ENCODE measurements at places on chromosomes 4 and X.

GRCh38 chr4:165138843-165139242, 26.2 kb upstream of the TMEM192 start:
- no peak for DNase-seq

DNA sequence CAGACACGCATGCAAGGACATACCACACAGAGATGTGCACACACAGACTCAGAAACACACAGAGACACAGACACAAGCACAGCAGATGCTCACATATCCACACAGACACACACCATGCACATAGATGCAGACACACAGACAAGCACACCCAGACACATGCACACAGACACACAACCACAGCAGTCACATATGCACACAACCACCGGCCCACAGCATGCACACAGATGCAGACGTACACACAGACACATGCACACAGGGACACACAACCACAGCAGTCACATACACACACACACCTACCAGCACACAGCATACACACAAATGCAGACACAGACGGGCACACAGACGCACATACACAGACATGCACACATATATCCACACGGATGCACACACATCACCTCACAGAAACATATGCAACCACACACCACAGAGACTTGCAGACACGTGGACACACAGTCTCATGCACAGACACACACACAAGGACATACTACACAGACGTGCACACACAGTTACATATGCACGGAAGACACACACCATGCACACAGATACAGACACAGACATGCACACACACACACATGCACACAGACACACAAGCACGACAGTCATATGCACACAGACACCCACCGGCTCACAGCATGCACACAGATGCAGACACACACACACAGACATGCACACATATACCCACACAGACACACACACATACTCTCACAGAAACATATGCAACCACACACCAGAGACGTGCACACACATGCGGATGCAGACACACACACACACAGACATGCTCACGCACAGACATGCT, 25.2 kb upstream of the SLC25A6 start:
- no peak for DNase-seq

DNA sequence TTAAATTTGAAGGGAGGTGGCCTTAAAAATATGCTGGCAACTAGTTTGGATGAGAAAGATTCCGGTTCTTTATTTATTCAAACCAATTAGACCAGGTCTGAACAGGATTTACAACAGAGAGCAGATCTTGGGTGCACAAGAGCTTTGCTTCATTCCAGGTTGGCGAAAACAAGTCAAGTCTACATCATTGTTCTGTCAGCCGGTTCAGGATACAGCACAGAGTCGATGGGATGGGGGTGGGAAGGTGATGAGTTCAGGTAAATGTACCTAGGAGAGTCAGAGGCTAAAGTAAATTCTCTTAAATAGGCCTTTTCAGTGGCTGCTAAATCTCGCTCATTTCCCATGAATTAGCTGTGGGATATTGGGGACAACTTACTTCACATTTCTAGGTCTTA, 882 bp upstream of the STIM2 start:
- DNase-seq: peak; percentile 43

DNA sequence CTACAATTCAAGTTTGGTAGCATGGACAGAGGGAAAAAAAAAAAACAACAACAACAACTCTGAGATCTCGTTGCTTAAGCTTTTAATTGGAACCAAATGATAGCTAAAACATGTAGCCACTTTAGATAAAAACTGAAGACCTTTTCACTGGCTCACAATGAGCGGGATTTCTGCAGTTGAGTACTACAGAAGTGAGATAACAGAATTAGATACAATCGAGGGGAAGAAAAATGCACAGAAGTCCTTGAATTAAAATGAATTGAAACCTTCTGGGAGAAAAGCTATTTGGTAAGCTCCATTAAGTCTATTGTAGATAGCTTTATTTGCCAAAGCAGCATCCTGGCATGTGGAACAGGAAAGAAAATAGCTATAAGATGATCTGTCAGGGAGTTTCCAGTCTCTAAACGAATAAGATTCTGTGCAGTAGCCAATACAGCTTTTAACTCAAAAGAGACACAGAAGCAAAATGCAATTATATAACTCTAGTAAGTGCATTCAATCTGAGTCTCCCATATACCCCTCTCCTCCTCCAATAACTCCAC, 248.5 kb downstream of the ENOX2 start:
- DNase-seq: no peak

DNA sequence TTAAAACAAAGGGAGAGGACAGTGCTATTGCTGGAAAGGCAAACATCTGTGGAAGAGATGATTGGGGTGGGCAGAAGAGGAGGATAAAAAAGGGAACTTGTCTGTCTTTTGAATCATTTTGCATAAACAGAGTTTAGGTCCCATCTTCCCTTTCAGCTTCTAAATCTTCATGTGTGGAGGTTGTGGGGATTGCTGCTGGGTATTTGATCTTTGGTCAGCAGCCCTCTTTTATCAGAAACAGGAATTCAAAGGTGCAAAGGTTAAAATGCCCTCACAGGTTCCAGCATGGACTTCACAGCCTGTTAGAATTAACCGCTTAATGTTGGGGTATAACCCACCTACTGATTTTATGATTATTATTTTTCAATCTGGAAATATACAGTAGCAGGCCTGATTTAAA, 39.5 kb upstream of the TMEM154 start:
- DNase-seq: no peak
